ENCODE measurements at places on chromosomes 4 and X. TPM values are rescaled to one million over a fixed set of nuclear protein-coding genes. Genes with fewer than 3 reads are reported as not detected.
A peak's percentile ranks its signal among the peaks of the same experiment; 100 is the strongest.

DNA sequence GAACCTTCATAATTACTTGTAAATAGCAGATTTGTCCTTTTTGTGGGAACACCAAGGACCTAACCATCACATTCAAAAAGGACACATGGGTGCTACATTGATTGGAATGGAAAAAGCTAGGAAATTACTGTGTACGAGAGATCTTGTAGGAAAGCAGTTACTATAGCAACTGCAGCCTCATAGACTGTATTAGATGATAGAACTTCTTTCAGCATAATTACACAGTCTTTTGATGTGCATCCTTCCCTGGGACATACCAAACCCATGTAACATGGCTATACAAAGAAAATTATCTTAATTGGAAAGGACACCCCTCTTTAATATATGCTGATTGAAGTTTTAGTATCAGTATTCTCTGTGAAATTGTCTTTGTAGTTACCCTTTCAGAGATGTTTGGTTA lies 130.7 kb upstream of the CTSO start:
- no peak for DNase-seq

Gene PLP1
- 1.8 TPM for total RNA-seq

Gene CACNA1F
- total RNA-seq, result 1.6 TPM

DNA sequence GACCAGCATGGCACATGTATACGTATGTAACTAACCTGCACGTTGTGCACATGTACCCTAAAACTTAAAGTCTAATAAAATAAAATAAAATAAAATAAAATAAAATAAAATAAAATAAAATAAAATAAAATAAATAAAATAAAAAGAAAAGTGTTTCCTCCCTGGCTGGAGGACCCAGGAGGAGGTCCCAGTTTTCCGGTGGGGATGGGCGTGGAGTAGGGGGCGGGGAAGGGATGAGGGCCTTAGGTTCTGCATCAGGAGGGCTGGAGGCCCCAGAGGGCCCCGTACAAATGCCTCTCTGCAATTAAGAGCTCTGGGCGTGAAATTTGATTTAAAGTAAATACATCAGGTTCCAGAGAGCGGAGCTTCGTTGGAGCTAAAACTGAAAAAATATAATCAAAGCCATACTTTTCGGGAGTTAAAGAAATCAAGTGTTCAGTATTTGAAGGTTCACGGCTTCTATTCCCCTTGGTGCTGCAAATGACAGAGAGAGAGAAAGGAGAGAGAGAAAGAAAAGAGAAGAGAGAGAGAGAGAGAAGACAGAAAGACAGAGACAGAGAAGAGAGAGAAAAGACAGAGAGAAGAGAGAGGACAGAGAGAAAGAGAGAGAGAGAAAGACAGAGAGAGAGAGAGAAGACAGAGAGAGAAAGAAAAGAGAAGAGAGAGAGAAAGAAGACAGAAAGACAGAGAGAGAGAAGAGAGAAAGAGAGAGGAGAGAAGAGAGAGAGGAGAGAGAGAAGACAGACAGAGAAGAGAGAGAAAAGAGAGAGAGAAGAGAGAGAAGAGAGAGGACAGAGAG lies 8.7 kb upstream of the SHOX start:
- DNase-seq, result no peak

- peak; percentile 48 for DNase-seq
Measured at GRCh38 chrX:16445166-16445752, 204.7 kb upstream of the S100G start.

Gene TMEM150C
- total RNA-seq, result 4.0 TPM

Gene IL2
- total RNA-seq, result not detected

Gene MND1
- total RNA-seq, result 4.3 TPM

DNA sequence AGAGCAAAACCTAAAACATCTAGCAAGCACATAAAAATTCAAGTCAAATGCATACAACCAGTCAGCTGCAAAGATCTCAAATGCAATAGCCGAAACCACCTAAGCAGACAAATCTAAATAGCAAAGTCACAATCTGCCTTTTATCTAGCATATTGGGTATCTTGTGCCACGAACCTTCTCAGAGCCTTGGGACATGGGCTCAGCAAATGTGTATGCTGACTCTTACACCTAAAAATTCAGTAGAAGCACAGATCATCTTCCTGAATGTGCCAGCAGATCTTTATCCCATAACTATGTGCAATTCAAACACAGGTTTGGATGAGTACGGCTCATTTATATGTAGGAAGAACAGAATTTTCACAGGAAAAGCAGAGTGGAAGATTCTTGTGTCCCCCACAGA lies 492.1 kb downstream of the INPP4B start:
- DNase-seq, result no peak

GRCh38 chr4:95572304-95572991 lies 23.7 kb upstream of the UNC5C start:
- peak; percentile 68 for DNase-seq

- peak; percentile 94 for DNase-seq
Measured at GRCh38 chrX:47144626-47145394, at the start of the genes NDUFB11 and RBM10. TSS of gene NDUFB11 (minus strand) at chrX:47144702. CDS start at chrX:47144679, 23 bp downstream. TSS of gene RBM10 (plus strand) at chrX:47145221. CDS start at chrX:47147482, 2,261 bp downstream.

GRCh38 chrX:13492286-13492685 lies 77.1 kb upstream of the EGFL6 start:
- DNase-seq, result no peak

DNA sequence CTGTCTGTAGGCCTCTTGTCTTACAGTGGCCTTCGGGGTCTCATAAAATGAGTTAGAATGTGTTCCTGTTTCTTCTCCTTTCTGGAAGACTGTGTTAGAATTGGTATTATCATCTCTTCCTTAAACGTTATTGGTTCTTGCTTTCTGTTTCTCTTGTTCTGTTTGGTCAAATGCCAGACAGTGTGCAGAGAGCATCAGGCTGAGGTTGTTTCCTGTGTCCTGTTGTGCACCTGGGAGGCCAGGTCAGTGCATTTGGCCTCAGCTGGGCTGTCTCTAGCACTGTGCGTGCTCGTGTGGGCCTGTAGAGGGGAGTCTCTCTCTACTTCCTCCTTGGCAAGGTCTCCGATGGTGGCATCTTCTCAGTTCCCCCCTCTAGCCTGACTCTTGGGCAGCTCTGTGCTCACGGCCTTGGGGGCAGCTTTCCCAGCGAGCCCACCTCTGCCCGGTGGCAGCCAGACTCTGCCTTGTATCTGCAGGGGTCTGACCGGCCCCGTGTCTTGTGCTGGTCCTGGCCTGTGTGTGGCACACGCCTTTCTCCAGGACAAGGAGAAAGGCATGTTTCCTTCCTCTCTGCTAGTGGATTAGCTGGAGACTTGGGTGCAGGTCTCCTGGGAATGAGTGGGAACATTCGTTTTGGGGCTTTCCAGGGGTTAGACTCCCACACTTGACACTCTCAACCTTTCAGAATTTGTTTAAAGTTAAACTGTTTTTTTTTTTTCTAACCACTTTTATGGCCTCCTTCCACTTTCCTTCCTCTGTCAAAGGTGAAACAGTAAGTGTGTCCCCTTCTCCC lies 62.3 kb downstream of the FAM193A start:
- DNase-seq, result no peak

Gene NAP1L2
- 2.3 TPM for total RNA-seq

GRCh38 chr4:88725986-88726385 lies 28.4 kb upstream of the NAP1L5 start:
- DNase-seq, result no peak

DNA sequence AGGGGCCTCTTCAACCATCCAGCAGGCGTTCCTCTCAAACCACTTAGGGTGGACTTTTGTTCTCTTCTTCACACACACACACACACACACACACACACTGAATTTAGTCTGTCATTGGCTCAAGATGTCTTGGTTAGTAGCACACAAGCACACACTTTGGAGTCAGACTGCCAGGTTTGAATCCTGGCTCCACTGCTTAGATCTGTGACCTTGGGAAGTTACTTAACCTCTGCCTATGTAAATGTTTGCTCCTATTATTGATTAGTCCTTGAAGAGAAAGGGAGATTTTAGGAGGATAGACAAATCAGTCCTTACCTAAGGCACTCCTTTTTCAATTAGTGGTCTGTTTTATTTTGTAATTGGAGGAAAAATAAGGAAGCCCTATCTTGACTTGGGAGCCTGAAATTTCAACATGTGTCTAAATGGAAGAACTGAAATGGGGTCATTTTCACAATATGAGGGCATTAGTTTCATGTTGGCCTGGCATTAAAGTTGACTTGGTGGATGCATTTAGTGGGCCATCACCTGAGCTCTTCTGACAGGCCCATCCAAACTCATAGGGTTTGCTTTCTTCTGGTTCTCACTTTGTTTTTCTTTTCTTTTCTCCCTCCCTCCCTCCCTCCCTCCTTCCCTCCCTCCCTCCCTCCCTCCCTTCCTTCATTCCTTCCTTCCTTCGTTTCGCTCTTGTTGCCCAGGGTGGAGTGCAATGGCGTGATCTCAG lies 13.3 kb upstream of the TMEM131L start:
- DNase-seq, result no peak

GRCh38 chr4:122050841-122051240 lies 99.0 kb upstream of the TRPC3 start:
- no peak for DNase-seq

Gene TMPRSS11E
- total RNA-seq, result 1.8 TPM

DNA sequence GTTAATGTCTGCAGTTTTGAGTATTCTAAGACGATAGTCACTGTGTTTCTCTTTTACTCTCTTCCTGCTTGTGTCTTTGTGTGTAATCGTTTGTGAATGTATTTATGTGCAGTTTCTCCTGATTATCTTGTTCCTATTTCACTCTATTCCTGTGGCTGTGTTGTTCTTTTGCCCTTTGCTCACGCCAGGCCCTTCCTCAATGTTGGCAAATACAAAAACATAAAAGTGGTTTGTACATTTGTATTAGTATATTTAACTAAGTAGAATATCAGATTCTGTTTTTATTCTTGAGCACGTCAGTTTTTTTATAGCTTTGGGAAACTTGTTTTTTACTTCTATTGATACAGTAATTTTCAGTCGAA lies 107.6 kb upstream of the BMPR1B start:
- DNase-seq, result no peak

Gene FANCB
- total RNA-seq, result 1.9 TPM

Gene HSFX3
- total RNA-seq, result not detected

- DNase-seq, result no peak
Measured at GRCh38 chr4:56733352-56733751, 52.3 kb upstream of the HOPX start.

DNA sequence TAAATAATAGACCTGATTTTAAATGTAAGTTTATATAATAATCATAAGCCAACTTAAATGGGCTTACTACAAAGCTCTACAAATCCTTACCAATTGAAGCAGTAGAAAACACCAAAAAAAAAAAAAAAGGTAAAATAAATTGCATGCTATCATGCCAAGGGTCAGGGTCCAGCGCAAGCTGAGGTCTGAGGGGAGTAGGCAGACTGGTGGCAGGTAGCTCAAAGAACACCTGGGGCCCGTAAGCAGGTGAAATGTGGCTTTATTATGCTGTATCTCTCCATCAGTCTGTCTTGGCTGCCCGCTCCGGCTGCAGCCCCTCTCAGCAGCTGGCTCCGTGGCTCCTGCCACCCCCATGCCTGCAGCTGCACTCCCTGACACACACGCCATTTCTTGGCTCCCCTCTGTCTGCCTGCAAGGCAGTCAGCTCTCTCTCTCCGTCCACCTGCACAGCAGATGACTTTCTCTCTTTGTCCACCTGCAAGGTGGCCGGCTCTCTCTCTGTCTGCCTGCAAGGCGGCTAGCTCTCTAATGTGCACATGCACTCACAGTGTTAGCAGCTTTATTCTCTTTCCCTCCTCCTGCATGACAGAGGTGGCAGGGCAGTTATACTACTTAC lies 209.4 kb upstream of the UGT8 start:
- peak; percentile 11 for DNase-seq

DNA sequence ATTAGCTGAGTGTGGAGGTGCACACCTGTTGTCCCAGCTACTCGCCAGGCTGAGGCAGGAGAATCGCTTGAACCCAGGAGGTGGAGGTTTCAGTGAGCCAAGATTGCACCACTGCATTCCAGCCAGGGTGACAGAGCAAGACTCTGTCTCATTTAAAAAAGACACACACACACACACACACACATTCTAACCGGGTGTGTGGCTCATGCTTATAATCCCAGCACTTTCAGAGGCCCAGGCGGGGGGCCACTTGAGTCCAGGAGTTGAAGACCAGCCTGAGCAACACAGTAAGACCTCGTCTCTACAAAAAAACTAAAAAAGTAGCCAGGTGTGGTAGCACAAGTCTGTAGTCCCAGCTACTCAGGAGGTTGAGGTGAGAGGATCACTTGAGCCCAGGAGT lies 152.3 kb downstream of the LRBA start:
- no peak for DNase-seq

- peak; percentile 71 for DNase-seq
Measured at GRCh38 chrX:19544693-19545305, 29.5 kb upstream of the MAP3K15 start.

- no peak for DNase-seq
Measured at GRCh38 chr4:68074397-68074796, 55.3 kb downstream of the TMPRSS11F start.

GRCh38 chr4:146278986-146279385 lies 64.6 kb downstream of the REELD1 start:
- no peak for DNase-seq

GRCh38 chrX:70444946-70445656 lies 466 bp downstream of the DLG3 start:
- DNase-seq, result no peak

DNA sequence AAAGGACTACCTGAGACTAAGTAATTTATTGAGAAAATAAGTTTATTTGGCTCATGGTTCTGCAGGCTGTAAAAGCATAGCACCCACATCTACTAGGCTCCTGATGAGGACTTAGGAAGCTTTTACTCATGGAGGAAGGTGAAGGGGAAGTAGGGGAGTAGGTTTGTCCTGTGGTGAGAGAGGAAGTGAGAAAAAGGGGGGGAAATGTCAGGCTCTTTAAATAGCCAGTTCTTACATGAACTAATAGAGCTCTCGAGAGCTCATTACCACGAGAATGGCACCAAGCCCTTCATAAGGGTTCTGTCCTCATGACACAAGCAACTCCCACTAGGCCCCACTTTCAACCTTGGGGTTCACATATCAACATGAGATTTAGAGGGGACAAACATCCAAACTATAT lies 125.5 kb upstream of the NRK start:
- DNase-seq, result no peak

- no peak for DNase-seq
Measured at GRCh38 chr4:117898496-117898895, 135.8 kb upstream of the NDST3 start.

Gene SLIT2
- 26.0 TPM for total RNA-seq

Measured in hepatocyte (in vitro differentiated cells).